Left renal pelvis (tissue), 4 donors: ENCODE measurements at places on chromosomes 5 and 9.

DNA sequence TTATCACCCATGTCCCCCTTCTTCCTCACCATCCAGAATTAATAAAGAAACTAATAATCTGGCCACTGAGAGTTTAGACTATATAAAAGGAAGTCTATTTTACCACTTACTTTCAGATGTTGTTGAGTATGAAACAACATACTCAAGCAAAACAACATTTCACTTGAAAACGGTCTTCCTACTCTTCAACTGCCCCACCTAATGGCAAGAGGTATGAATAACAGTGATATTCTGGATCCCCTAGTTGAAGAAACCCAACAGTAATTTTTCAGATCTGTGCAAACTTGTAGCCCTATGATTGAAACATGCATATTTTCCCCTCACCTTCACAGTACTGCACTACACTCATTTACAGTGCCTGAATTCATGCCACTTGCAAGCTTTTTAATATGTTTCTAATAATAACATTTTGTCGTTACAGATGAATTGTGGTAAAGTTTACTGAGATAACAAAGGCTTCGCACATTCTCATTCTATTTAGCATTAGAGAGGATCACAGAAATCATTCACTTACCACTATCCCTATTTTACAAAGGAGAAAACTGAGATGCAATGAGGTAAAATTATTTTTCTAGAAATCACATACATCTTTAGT, 267.9 kb upstream of the PDE4D start:
- DNase-seq, result no peak

DNA sequence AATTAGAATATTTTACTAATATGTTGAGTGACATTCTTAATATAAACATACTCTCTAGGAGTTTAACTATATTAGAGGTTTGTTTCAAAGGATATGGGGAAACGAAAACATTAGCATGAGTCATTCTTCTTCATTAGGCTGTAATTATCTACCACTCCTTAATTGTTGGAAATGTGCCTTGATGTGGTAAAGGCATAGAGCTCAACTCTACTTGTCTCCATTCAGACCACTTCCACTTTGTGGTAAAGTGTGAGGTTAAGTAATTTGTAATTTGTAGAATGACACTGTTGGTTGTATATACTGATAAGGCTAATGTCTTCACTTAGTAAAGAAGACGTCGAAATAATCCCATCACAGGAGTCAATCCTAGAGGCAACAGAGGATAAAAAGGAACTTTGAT, 58.1 kb downstream of the HAPLN1 start:
- DNase-seq, result no peak

- no peak for DNase-seq
These were observed at the start of gene PCDHA6 for GRCh38 chr5:140827704-140828361. PCDHA6 (plus strand) TSS chr5:140827960; CDS start chr5:140828092, 132 bp downstream.

- no peak for DNase-seq
These were observed 276.7 kb downstream of the CDH10 start for GRCh38 chr5:24368115-24368514.

DNA sequence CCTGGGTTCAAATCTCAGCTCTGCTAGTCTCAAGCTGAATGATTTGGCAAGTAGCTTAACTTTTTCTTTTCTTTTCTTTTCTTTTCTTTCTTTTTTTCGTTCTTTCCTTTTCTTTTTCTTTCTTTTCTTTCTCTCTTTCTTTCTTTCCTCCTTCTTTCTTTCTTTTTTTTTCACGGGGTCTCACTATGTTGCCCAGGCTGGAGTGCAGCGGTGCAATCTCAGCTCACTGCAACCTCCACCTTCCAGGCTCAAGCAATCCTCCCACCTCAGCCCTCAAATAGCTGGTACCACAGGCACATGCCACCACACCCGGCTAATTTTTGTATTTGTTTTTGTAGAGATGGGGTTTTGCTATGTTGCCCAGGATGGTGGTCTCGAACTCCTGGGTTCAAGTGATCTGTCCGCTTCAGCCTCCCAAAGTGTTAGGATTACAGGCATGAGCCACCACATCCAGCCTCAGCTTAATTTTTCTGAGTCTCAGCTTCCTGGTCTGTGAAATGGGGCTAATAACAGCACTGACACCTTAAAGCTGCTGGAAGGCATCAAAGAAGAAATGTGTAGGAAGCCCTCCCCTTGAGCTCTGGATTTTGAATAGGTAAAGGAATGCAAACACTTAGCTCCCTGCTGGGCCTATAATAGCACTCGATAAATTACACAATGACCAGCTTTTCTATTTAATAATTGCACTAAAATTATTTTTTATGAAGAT, 17.5 kb upstream of the PPARGC1B start:
- DNase-seq, result no peak

- DNase-seq, result no peak
These were observed 68.9 kb downstream of the SH3RF2 start for GRCh38 chr5:146005264-146005663.

- DNase-seq, result no peak
These were observed 74.5 kb downstream of the ADAMTS12 start for GRCh38 chr5:33817301-33817700.

DNA sequence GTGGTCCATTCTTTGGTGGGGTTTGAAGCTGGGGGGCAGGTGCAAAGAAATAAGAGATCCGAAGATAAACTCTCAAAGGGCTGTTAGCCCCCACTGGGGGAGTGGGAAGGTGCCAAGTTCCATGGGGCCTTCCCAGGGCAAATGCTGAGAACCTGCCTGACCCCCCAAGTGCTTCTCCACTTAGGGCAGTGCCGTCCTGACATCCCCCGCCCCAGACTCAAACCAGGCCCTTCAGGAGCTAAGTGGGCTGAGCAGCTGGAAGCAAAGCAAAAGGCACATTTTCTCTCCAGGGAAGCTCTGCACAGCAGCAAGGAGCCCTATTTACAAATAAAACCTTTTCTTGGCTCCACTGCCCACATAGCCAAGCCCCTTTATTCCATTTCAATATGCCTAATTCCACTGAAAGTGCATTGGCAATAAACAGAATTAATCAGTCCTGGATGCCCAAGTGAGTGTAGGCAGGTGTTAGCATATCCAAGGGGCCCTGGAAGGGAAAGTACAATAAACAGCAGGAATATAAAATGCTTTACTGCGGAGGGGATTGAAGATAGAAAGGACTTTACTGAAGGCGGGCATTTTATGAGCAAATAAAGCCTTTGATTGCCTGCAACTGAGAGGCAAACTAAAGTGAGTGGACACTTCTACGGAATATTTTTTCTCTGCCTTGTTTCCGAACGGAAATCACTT, 44.6 kb downstream of the WHRN start:
- no peak for DNase-seq

GRCh38 chr5:44402084-44402483, 12.9 kb upstream of the FGF10 start:
- no peak for DNase-seq

- DNase-seq, result no peak
These were observed 3.5 kb upstream of the SEMA4D start for GRCh38 chr9:89501311-89501898.

GRCh38 chr9:106992186-106992585, 129.2 kb downstream of the ZNF462 start:
- DNase-seq, result no peak

GRCh38 chr9:120894321-120895148, 17.5 kb upstream of the PHF19 start:
- no peak for DNase-seq

- DNase-seq, result no peak
These were observed at the start of gene CDX1 for GRCh38 chr5:150166650-150167511. CDX1 (plus strand) TSS chr5:150166778; CDS start chr5:150166877, 99 bp downstream.

DNA sequence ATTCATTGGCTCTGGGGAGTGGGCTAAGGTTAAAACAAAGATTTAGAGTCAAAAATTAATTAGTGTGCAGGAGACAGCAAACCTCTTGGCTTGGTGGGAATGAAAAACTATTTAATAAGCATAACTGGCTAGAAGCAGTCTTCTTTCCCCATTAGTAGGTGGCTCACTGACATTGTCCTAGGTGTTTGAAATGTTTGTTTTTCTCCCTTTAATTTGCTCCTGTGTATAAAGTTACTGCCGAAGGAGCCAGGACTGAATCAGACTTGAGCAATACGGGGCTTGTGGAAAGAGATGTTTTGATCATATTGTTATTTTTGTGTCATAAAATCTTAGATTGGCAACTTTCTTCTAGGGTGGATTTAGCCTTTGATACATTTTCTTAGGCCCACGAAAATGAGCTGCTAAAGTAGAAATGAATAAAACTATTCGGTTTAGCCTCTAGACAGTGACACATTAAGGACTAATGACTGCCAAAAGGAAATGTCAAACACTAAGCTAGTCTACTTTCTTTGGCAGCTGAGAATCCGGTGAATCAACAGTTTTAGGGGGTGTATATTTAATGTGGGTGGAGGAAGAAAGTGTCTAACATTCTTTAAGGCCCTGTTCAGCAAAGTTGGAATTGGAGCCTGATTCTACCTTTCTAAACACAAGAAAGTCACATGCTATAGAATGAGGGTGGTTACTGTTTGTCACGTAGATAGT, 30.2 kb downstream of the LRRTM2 start:
- no peak for DNase-seq

DNA sequence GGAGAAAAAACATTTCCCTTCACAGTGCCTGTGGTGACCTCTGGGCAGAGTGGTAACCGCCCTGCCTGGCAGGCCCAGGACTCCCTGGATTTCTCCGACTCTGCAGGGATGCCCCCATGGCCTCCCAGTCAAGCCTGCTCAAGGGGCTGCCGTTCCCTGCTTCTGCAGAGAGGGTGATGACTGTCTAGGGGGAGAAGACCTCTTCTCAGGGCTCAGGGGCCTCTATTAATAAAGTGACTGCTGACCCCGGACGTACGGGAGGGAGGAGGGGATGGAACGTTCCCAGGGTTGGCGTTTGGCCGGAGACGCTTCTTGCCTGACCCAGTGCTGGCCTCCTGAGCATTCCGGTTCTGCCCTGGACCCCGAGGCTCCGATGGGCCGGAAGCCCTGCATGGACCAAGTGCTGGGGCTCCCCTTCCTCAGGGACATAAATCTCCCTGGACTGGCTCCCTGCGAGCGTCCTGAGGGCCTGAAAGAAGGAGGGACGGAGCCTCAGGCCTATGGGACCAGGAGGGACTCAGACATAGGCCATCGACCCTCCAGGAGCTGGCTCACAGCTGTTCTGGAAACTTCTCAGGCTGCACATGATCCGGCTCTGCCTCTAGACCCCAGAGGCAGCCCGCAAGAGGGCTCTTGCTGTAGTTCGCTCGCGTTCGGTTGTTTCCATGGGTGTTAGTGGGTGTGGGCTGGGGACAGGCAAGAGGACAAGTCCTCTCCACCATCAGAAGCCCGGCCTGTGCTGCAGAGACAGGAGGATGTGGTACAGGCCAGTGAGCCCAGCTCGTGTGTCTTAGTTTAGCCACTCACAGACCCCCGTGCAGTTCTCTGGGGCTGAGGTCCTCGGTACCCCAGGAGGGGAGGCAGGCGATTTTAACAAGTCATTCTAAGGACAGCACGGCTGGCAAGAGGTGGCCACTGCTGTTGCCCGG, 8.1 kb upstream of the RNU6ATAC start:
- DNase-seq, result no peak

- DNase-seq, result no peak
These were observed 63.3 kb downstream of the FREM1 start for GRCh38 chr9:14846871-14847311.

GRCh38 chr5:53405396-53405795, 75.0 kb upstream of the FST start:
- DNase-seq, result no peak

GRCh38 chr9:70802758-70803436, 318.5 kb downstream of the TRPM3 start:
- no peak for DNase-seq

DNA sequence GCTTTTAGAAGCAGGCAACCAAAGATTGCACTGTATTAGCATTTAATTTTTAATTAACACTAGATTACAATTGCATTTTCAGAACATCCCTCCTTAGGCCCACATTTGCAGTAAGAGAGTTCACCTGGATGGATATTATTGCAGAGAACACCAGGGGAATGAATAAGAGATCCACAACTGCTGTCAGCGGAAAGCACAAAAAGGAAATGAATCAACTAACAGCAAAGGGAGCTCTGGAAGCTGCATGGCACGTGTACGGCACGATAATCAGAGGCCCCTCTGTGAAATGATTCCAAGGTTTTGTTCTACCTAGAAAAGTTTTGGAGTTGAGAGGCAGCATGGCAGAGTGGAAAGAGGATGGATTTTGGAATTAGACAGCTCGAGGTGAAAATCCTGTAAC, 361.2 kb upstream of the C9orf72 start:
- DNase-seq, result no peak

DNA sequence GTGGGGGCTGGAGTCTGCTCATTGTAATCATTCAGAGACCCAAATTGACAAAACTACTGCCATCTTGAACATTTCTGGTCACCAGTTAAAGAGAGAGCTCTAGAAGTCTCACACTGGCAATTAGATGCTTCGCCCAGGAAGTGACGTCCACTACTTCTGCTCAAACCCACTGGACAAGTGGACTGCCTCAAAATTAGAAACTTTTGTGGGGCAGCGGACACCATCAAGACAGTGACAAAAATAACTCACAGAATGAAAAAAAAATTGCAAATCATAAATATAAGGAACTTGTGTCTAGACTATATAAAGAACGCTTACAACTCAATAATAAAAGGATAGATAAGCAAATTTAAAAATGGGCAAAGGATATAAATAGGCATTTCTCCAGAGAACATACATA, 9.8 kb upstream of the SLC46A2 start:
- no peak for DNase-seq

GRCh38 chr5:169992789-169993484, 12.6 kb upstream of the INSYN2B start:
- DNase-seq, result no peak

DNA sequence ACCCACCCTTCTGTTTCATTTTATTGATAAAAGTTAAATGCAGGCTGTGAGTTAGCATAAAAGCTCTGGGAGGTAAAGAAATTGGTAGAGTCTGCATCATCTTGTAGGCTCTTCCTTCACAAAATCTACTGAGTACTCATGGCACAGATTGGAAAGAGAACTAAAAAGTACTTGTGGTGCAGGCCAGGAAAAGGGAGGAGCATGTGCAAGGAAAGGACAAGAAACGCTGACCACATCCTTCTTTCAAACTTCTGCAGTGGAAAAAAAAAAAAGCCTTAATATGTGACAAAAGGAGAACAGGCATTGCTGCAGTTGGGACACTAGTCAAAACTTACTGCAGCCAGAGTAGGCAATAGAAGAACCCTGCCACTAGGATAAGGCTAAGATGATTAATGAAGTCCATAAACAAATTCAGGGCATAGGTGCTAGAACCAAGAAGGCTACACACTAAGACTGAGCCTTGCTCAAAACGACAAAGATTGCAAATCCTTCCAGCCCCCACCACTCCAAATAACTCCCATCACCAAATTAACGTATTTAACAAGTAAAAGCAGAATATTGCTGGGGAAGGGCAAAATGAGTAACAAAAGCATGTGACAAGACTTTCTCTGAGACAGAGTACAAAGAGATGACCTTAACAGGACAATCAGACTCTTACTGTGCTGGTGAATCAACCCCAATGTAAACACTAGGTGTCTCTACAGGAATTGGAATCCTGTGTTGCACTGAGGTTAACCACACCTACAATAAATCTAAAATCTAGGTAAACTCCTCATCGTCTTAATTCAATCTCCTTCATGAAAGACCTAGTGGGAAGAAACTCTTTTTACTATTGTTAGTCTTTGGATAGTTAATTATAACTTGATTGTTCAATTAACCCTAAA, 1024.8 kb downstream of the TLE1 start:
- no peak for DNase-seq

GRCh38 chr9:93646640-93647178, 70.3 kb downstream of the PHF2 start:
- DNase-seq, result no peak
